ENCODE measurements at places on chromosomes 4 and X.
A peak's percentile ranks its signal among the peaks of the same experiment; 100 is the strongest.

DNA sequence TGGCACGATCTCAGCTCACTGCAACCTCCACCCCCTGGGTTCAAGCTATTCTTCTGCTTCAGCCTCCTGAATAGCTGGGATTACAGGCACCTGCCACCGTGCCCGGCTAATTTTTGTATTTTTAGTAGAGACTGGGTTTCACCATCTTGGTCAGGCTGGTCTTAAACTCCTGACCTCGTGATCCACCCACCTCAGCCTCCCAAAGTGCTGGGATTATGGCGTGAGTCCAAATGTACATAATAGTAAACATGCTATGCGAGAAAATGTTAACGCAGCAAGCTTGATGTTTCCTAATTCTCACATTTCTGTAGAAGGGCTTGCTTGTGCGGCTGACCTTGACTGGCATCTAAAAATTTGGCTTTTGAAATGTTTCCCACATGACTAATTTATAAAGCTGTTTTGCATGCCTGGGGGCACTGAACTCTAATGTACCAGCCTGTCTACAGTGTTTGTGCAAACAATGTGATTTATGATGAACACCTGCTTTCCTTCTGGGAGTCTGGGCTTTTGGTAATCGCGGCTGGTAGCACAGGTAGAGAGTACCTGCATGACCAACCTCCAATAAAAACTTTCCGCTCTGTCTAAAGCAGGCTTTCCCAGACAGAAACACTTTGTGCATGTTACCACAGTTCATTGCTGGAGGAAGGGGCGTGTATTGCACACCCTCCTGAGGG lies 216.8 kb downstream of the IL15 start:
- DNase-seq = no peak

DNA sequence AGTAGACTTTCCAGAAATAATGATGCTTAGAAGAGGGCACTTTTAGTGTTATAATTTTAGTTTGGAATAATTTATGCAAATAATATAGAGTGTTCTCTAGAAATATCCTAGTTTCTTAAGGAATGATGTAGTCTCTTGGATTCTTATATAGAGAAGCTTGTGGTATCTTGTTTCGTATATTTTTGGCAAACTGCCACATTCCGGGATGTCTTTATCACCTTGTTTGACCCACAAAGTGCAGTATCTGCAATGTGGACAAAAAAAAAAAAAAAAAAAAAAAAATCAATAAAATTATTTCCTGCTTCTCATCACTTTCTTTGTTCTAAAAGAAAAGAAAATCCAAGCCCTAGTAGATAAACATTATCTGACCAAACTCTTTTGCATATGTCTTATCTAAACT lies 1577.7 kb upstream of the TENM3 start:
- no peak for DNase-seq

DNA sequence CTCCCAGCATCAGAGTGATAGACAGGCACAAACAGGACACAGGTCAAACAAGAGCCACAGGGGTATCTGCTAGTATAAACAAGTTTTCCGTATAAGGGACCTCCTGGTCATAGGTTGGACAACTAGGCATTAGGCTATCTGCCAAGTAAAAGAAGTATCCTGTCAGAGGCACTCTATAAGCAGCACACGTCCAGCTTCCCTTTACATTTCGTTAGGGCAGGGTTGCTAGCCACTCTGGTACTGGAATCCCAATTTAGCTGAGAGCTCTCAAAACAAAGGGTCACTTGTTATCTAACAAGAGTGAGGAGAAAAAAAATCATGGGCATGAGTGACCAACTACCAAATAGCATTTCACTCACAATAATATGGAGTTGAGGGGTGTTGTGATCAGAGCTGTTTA lies 780.7 kb upstream of the DIAPH2 start:
- no peak for DNase-seq

DNA sequence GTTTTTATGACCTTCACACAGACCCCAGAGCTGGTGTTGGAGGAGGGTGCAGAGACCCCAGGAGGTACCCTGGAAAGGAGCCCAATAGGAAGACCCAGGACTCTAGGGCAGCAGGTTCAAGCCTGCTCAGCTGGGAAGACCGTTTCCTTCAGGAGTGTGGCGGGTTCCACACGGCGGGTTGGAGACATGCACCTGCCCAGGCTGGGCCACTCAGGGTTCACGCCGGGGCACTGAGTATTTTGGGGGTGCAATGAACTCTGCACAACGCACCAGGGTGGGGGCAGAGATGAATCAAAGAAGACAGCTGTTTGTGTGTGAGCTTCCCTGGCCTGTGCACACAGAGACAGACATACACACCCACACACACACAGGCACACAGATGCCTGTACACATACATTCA lies 52.5 kb upstream of the PPP2R3B start:
- DNase-seq = no peak

DNA sequence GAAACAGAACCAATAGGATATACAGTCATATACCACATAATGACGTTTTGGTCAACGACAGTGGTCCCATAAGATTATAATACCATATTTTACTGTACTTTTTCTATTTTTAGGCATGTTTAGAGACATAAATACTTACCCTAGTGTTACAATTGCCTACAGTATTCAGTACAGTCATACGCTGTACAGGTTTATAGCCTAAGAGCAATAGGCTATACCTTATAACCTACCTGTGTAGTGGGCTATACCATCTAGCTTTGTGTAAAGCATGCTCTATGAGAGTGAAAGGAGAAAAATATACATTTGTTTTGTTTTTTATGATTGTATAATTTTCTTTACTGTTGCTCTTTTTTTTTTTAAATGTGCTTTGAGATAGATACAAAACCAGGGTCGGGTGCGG lies 52.0 kb upstream of the PABPC1L2A start:
- no peak for DNase-seq

DNA sequence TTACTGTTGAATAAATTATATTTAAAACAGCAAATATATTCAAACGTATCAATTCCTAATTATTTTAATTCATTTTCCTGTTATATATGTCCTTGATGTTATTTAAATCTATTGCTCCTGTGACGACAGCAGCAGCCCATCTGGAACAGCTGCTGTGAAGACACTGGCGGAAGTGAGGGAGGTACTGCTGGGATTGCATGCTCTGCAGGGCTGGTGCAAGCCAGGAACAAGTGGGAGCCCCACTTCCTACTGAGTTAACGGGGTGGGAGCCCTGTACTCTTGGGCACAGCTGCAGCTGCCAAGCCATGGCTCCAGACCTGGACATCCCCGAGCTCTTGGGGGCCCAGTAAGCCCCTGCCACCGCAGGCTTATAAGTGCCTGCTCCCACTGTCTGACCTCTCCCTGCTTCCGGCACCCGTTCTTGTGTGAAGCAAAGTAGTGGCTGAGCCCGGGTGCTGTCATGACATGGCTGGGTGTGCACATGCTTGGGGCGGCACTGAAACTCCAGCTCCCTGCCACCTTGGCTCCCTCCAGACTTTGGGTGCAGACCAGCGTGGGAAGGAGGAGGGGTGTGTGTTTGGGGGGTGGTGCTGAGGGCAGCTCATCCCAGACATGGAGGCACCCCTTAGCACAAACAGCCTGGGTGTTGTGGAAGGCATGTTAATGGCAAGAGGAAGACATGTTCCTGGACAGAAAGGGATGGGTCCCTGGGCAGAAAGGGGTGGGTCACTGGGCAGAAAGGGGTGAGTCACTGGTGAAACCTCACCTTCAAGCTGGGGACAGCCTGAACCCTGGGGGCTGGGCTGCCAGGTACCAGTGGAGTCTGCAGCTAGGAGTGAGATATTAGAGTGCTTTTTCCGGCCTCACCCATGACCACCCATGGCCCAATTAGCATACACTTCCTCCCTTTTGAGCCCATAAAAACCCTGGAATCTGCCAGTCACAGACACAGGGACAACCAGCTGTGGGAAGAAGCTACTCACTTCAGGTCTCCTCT lies 1981.3 kb upstream of the IGFBP7 start:
- DNase-seq = no peak

DNA sequence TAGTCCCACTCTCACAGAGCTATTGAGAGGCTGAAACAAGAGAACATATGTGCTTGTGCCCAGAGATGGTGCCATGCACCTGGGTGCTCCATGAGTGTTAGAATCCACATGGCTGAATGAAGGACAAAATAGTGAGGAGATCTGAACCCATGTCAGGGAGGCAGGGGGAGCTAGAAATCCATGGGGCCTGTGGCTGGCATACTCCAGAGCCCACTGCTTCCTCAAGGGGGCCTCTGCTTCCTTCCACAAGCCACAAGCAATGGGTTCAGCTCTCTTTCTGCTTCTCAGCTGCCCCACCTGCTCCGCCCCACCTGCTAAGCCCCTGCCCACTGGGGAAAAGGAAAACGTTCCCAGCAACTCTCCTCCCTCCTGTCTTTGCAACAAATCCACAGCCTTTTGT lies 46.1 kb downstream of the PJA1 start:
- no peak for DNase-seq

DNA sequence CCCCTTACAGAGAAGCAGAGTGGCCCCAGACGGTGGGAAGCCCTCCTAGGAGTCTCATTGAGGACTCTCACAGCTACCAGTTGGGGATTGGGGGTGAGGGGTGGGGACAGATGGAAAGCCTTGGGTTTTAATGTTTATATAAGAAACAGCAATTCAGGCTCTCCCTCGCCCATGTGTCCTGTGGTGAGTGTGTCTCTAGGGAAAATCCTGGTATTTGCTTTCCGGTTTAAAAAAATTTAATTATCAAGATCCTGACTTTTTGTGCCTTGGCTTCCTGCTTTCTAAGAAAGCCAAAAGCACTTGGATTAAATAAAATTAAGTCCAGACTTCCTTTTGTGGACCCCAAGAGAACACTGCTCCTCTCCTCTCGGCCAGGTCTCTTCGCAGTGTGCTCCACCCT lies 93.8 kb downstream of the SOWAHB start:
- no peak for DNase-seq

GRCh38 chrX:55004231-55004630 lies 4.1 kb downstream of the APEX2 start:
- DNase-seq = no peak

DNA sequence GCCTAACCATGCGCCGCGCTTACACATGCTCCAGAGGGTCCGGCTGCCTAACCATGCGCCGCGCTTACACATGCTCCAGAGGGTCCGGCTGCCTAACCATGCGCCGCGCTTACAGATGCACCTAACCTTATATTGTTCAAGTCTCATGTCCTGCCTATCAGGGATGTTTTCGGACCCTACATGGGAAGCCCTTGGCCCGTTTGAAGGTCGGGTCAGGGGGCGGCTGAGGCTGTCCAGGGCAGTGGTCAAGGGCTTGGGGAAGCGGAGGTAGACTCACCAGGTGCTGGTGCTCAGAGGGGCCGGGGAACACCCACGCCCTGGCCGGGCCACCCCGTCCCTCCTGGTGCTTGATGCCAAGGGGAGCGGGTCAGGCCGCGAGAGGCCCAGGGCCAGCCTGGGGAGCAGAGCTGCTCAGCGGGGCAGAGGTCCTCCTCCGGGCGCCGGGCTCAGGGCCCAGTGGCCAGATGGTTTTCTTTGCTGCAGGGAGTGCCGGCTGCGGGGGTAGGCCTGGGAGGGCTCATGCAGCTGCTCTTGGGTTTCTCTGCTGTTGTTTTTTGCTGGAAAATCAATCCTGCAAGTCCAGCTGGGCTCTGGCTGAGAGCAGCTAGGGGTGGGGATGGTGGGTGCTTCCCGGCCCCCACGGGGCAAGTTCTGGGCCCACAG lies 35.4 kb upstream of the SPON2 start:
- peak; percentile 17 for DNase-seq

DNA sequence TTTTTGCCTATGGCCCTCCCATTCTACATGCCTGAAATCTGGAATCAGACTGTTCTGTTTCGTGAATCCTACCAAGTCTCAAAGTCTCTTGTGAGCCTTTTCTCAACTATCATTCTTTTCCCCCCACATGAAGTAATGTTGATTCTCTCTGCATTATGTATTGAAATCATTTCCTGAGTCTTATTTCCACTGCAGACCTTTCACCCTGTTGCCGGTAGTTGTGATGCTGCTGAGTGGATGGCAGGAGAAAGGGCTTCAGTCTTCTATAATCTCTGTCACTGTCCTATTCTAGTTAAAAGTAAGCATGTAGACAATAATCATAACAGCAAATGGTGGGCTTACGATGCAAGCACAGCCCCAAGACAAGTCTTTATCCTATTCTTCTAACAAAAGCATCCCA lies 75.0 kb downstream of the TBC1D9 start:
- DNase-seq = no peak

DNA sequence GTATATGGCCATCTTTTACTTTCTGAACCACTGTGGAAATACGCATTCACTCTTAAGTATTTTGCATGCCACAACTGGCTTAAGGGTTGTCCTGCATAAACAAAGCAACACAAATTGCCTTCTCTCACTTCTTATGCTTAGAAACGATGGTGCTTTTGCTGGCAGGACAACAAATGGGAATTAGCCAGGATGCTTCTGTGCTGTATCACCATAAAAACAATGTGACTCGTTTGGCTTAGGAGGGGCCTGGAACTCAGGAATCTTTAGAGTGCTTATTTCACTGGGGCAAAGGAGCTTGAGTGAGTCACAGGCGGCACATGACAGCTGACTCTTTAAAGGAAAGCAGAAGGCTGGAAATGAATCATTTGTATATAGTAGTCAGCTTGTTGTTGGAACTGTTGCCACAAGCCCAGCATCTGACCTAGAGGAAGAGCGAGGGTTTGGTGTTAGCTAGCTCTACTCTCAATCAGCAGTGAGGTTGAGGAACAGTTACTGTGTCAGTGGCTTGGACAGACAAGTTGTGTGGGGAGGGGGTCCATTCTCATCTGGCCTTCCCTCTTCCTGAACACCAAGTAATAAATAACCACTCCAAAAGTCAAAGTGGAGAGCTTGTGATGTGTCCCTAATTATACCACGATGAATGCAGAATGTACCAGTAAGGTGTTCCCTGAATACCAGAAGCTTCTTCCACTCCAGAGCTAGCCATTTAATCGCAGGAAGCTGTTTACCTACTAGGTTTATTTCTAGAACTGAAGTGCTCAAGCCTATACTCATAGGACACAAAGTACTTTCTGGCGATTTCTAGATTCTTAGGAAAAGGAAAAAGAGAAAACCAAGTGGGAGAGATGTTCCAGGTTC lies 293.1 kb downstream of the CAMK2D start:
- no peak for DNase-seq

DNA sequence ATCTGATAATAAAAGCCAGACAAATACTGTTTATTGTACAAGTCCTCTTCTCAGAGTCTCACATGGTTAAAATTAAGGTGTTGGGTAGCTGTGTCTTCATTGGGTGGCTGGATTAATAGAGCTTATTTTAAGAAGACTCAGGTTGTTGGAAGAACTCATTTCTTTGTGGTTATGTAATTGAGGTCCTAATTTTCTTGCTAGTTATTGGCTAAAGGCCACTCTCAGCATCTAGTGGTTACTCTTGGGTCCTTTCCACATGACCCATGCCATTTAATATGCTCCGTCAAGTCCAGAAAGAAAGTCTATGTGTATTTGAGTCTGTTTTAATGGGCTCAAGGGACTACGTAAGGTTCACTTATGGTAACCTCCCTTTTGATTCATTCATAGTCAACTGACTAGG lies 1668.6 kb upstream of the AGA start:
- no peak for DNase-seq

GRCh38 chr4:127967141-127967775 lies 2.1 kb downstream of the ABHD18 start:
- no peak for DNase-seq

- DNase-seq = no peak
Measured at GRCh38 chr4:89704651-89705395, 132.1 kb downstream of the SNCA start.

Data from activated naive CD4-positive, alpha-beta T cell treated with anti-CD3 and anti-CD28 coated beads, Interleukin-2, amount 10 ng/mL, durations not matched to agents 7 days and 5 days (primary cell).